Mucosa of gallbladder (tissue), 1 donor: ENCODE measurements at places on chromosomes 5 and 9.

- DNase-seq = no peak
Observed at GRCh38 chr9:137167747-137168572, 1.9 kb downstream of the LRRC26 start.

DNA sequence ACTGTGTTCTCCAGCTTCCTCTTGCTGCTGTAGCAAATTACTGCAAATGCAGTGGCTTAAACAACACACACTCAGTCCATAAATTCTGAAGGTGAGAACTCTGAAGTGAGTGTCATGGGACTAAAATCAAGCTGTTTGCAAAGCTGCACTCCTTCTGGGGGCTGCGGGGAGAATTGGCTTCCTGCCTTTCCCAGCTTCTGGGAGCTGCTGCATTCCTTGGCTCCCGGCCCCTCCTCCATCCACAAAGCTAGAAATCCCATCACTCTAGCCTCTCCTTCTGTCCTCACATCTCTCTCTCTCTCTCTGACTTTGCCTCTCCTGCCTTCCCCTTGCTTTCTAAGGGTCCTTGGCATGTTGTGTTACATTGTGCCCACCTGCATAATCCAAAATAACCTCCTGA, 14.2 kb upstream of the MED10 start:
- DNase-seq = no peak

- DNase-seq = no peak
Observed at GRCh38 chr5:173888473-173889131, 453 bp downstream of the CPEB4 start.

DNA sequence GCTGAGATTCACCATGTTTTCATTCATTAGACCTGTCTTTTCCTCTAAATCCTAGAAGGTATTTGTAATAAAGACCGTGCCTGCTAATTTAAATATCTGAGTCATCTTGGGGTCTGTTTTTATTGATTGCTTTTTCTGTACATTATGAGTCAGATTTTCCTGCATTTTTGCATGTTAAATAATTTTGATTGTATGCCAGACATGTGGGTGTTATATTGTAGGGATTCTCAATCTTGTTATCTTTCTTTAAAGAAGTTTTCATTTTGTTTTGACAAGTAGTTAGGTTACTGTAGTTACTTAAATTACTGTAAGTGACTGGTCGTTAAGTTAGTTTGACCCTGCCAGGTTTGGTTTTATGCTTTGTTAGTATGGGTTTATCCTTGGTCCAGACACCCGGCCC, 35.1 kb downstream of the EXOSC2 start:
- no peak for DNase-seq

DNA sequence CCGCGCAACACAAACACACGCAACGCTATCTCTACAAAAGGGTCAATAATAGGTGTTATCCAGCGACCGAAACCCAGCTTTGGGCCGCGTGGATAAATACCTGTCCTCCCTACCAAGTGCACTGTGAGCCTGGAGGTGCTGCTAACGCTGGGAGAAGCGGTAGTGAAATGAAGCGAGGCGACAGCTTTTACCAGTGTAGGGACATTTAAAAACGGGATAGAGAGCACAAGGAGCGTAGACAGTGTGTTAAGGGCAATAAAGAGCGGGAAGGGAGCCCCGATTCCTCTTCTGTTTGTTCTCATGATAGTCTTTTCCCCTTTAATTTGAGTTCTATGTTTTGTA, 421 bp upstream of the DEPDC1B start:
- DNase-seq = no peak
